ENCODE measurements at places on chromosomes 1 and 21.

DNA sequence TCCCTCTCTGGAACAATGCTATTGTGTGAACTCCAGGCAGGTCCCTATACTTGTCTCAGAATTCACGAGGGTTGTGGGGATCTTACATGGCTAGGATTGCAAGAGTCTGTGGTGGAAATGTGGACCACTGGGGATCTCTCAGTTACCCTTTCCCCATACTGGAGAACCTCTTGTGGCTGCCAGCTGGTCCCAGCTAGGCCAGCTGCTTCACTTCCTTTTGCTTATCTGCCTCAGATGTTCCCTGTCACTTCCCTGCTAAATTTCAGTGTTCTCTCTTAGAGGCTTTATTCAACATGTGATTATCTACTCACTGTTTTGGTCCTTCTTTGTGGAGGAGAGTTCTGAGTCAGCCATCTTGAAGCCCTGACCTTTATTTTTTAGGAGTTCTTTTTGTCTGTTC, 75.9 kb upstream of the SAMD13 start:
- no peak for DNase-seq

DNA sequence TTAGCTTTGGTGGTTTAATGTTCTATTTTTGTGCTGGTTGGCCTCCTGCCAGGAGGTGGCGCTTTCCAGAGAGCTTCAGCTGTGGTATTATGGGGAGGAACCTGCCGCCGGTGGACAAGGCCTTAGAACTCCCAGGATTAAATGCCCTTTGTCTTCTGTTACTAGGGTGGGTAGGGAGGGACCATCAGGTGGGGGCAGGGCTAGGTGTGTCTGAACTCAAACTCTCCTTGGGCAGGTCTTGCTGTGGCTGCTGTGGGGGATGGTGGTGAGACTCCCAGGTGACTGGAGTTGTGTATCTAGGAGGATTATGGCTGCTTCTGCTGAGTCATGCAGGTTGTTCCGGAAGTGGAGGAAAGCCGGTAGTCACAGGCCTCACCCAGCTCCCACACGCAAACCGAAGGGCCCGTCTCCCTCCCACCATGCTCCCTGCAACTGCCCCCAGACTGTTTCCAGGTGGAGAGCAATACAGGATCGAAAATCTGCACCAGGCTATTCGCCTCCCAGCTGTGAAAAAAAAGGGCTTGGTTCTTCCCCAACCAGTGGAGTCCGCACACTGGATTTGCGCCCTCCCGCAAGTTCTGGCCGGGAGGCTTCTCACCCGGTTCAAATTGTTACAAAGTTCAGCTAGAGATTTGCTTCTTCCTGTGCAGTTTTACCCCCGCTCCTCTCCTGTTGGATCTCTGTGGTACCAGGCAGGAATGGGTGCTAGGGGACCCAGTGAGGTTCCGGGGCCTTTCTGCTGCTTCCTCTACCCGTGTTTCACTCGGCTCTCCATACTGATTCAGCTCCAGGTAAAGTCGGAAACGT, 220.5 kb downstream of the CENPF start:
- DNase-seq = no peak

DNA sequence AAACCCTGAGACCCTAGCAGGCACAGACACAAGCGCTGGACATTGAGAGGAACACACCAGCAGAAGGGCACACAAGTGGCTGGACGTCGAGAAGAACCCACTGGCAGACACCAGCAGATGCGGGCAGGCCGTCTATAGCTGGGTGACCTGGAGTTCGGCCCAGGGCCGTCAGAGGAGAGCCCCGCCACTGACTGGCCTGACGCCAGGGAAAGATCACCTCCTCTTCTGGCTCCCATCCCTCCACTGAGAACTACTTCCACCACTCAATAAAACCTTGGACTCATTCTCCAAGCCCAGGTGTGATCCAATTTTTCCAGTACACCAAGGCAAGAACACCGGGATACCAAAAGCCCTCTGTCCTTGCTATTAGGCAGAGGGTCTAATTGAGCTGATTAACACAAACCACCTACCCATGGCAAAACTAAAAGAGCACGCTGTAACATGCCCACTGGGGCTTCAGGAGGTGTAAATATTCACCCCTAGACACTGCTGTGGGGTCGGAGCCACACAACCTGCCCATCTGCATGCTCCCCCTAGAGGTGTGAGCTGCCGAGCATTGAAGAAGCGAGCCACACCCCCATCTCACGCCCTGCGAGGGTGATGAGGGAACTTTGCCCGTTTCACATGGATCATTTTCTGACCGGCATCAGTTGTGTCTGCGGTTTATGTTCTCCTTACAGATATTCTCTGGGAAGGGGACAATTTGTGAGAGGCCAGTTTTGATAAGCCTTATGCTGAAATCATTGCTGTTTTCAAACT, 104.8 kb downstream of the HLX start:
- no peak for DNase-seq

DNA sequence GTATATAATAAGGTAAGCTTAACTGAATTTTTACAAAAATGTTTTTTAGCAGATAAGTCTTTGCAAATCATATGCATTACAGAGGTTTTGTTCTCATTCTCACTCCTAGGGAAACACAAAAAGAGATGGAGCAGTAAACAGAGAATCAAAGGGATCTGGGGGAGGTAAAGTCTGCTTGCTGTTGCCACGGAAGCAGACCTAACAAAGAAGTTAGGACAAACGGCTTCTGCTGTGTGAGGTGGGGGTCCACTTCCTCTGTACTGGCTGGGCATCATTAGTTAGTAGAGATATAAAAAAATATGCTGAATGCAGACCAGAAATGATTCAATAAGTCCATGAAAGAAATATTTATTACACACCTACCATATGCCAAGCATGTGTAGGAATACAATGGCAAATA, 34.2 kb downstream of the GJA5 start:
- no peak for DNase-seq

- no peak for DNase-seq
Observed at GRCh38 chr1:227900571-227901051, 47.1 kb downstream of the WNT9A start.

- DNase-seq = peak; percentile 45
Observed at GRCh38 chr1:195763146-195763906, 844.9 kb downstream of the KCNT2 start.

DNA sequence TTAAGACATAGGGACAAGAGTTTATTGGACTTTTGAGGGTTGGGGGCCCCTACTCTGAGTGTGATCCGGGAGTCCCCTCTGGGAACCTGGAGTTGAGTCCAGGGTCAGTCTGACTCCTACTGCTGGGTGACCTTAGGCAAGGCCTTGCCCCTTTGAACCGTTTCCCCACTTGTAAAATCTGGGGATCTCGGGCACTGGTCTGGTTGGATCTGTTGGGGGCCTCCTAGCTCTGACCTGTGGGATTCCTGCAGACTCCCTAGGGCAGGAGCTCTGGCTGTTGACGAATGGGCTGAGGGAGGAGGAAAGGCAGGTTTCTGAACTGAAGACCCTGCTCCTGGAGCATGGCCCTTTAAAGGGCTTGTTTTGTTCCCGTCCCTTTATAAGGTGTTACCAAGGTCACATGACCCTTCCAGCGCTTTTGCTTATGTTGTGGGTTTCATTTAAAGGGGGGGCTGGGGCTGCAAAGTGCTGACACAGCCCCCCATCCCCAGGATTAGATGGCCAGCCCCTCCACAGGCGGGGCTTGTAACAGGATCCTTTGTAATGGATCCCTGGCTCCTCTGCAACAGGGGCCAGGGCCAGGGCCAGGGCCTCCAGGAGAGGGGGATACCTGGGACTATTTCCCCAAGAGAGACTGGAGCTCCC, 50.7 kb downstream of the YARS1 start:
- no peak for DNase-seq

DNA sequence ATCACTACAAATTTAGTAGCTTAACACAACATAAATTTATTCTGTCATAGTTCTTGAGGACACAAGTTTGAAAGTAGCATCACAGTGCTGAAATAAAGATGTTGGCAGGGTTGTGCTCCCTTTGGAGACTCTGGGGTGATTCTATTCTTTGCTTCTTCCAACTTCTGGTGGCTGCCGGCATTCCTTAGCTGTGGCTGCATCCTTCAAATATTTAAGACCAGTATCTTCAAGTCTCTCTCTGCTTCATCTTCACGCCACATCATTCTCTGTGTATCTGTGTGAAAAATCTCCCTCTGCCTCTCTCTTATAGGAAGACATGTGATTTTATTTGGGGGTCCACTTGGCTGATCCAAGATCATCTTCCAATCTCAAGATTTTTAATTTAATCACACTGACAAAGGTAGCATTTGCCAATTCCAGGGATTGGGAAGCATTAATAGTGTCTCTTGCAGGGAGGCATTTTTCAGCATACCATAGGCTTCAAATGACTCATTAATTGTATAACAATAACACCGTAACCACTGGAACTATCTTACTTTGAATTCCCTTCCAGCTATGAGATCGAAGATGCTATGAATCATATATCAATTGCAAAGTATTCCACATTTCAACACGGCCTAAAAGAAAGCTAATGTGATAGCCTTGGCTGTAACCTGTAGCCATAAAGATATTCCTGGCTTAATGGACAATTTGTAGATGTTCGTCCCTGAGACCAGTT, 74.6 kb downstream of the DPT start:
- DNase-seq = no peak

DNA sequence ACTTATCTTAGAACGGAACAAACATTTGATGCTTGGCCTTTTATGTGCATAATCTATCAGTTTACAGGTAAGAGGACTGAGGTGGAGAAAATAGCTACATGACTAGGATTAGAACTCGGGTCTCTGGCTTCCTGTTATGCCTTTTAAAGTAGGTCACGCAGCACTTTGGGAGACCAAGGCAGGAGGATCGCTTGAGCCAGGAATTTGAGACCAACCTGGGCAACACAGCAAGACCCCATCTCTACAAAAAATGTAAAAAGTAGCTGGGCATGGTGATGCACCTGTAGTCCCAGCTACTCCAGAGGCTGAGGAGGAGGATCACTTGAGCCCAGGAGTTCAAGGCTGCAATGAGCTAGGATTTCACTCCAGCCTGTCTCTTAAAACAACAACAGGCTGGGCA, 81.9 kb upstream of the AKT3 start:
- no peak for DNase-seq

DNA sequence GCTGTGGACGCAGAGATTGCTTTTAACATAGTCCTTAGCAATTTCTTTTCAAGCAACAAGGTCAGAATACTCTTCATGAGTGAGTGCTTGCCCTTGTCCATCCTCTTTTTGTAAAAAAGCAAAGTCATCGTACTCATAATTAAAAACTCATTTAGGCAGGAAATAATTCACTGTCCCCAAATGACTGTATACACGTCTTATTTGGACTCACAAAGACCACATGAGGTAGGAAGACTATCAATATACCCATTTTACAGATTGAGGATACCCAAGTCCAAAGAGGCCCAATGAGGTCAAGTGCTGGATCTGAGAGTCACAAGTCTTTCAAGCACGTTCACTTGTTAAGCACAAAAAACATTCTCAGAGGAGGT, 13.2 kb downstream of the ITPKB start:
- no peak for DNase-seq

DNA sequence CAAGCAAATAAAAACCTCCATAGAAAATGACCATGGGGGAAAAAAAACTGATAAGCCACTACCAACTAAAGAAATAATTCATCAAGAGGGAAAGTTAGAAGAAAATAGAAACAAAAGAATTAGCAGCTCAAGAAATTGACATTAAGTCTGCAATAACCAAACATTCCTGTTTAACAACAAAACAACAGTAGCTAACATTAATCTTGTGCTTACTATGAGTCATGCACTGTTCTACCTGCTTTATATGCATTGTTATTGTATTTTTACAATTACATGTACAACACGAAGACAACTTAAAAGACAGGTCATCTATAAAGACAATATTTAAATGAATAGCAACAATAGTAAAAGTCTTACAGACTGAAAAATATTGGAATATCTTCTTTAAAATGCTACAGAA, 34.4 kb upstream of the LRRC7 start:
- DNase-seq = no peak

DNA sequence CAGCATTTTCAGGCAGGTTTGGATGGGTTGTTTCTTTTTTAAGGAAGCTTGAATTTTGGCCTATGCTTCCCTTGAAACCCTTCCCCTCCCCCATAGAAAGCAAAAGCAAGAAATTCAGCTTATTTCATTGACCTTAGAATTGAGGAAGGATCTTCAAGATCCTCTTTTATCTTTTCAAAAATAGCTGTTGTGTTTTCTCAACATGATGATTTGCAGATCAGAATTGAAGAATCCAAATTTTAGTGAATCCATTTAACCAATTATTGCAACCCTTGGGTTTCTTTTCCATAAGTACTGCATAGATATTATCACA, 73.7 kb downstream of the LRRC8C start:
- DNase-seq = no peak

DNA sequence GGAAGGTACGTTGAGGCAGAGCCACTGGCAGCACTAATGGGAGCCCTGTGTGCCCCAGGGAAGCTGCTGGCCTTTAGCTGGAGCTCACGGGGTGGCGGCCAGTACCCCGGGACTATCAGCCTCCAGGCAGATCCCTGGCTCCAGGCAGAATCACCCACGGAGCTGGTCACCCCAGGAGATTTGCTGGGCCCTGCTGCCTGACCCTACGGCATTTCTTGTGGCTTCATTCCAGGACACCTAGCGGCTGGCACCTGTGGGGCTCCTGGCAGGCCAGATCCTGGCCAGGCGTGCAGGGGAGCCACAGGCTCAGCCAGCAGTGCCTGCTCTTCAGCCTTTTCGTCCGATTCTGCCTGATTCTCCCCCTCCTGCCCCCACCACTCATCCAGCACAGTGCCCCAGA, 7.1 kb downstream of the PADI1 start:
- no peak for DNase-seq
